Cerebellar nuclear complex (tissue), 1 donor: ENCODE measurements at places on chromosomes 16 and 17.

DNA sequence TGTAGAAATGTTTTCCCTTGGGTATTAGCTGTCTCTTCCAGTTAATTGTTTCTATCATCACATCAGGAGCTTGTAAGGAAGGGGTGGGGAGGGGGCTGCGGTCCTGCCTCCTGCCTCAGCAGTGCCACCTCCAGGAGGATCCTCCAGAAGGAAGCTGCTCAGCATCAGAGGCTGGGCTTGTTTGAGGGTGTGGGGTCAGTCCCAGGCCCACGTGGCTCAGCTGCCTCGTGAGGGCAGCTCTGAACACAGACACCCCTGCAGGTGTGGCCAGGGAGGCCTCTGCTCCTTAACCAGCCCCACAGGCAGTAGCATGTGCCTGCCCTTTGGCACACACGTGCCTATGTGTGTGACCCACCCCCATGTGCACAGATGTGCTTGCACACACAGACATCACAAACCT lies 46.3 kb downstream of the MRM1 start:
- no peak for DNase-seq

GRCh38 chr17:62094175-62094574 lies 29.1 kb upstream of the MED13 start:
- DNase-seq: no peak

DNA sequence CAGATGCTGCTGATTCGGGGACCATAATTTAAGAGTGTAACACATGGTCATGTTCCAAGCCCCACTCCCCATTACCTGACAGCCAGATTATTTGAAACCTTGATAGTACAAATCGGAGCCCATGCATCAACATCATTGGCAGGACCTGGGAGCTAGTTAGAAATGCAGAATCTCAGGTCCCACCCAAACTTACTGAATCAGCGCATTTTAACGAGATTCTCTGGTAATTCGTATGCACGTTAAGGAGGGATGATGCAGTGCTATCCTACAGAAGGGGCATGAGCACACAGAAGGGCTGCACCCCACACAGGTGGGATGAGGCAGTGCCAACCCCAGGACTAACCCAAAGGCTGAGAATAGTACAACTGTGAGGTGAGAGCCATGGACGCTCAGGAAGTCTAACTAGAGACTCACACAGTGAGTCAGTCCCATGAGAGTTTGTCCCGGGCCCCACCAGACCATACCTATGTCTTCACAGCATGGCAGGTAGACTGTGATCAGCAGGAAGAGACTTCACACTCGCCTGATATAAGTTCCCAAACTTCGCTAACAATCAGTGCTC lies 64.9 kb downstream of the ZNF18 start:
- no peak for DNase-seq

DNA sequence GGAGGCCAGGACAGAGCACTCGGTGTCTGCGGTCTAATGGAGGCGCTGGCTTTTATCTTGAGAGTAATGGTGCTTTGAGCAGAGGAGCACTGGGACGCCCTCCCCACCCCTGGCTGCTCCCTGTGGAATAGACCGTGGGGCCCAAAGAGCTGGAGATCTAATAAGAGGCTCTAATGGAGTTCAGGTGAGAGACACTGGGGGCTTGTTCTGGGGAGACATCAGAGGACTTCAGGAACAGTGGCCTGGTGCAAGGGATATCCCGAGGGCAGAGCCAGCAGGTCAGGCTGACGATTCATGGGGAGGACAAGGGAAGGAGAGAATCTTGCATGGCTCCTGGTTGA lies 9.5 kb upstream of the KRT19 start:
- no peak for DNase-seq

DNA sequence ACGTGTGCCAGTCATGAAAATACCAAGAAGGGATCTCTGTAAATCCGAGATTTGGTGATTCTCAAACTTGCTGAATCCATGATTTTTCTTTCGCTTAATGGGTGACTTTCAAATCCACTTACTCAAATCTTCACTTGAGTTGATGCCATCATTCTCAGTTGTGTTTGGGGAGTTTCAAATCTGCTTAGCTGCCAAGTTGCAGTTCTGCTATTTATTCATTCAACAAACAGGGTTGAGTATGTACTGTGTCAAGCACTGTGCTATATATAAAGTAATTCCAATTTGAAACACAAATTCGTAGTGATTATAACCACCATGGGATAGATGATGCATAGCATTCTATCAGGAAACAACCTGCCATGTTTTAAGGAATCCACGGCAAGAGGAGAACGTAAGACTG lies 394.3 kb downstream of the CDH13 start:
- DNase-seq: no peak

DNA sequence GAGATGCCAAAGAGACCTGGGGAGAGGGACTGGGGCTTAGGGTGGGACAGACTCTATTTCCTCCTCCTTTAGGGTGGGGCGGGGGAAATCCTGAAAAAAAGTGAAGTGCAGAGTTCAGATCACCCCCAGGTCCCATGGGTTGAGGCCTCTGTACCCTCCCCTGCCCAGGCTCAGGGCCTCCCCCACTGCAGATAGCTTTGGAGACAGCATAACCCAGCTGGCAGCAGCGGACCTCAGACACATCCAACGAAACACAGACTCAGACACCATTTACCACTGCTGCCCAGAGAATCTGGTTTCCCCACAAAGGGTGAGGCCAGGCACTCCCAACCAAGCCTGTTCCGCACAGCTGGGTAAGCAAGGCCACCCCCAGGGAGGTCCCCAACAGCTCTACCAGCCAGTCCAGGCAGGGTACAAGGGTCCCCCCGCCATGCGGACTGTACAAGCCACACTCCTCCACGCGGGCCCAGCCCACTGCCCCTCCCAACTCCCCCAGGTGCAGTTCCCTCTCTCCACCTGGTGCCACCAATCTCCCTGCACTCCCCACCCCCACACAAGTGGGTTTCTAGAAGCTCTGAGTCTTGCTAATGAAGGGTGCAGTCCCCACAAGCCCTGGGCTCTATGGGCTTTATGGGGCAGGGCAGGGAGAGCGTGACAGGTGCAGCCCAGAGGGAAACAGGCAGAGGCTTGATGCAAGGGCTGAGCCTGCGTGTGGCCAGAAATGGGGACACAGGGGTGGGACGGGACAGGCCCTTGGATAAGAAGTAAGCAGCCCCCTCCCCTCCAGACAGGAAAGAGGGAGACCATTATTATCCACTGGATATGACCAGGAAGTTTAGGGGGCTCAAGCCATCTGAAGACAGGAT lies 8.9 kb downstream of the RHBDF2 start:
- no peak for DNase-seq

GRCh38 chr17:79618383-79619067 lies 7.7 kb upstream of the RBFOX3 start:
- DNase-seq: no peak

DNA sequence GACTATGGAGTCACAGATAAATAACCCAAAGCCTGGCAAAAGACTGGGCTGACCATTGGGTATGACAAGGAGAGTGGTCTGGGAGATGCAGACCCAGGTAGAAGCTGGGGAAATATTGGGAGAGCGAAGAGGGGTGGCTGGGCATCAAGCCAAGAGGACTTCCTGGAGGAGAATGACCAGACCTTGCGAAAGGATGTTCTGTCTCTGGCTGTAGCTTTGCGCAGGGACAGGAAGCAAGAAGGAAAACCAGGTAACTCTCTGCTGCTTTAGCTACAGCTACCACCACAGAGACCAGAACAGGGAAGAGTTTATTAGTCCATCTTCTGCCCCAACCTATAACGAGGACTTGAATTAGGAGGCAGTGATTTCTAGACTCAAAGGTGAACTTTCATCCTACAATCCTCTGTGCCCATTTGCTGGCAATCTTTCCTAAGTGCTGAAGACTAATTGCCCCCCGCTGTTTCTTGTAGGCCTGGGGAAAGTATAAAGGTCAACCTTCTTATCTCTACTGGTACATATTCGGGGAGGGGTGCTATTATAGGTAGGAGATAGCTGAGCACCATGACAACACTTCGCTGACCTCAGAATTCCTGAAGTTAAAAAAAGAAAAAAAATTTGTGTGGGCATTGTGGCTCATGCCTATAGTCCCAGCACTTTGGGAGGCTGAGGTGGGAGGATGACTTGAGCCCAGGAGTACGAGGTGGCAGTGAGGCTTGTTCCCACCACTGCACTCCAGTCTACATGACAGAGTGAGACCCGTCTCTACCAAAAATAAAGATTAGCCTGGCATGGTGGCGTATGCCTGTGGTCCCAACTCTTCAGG lies 19.1 kb upstream of the KIFC3 start:
- no peak for DNase-seq

DNA sequence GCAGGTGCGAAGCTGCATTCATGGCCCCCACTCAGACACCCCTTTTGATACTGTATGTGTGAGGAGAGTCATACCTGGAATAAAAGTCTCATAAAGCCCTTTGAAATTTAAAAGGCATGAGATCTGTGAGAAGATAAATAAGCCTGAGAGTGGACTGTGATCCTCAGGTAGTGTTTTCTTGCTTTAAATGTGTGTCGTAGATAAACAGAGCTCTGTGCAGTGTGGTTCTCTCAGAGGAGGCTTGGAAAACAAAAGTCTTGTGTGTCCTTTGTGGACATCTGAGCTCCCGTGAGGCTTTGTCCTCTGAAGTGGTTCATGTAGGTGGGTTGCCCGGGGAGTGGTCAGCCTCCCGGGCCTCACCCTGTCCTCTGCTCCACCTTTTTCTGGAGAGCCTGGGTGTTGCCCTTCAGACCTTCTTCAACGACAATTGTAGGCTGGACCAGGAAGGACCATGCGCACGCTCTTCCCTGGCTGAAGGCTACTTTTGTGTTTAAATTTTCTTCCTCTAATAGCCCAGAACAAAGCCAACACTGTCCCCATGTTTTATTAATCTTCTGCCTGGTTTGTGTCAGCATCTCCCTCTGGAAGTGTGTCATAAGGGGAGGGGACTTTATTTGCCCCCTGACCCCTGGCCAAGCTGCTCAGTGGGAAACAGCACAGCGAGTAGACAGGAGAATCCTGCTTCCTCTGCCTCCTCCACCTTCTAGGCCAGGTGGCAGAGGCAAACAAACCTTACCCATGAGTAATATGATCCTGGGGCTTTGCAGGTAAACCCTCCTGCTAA lies 151.2 kb downstream of the MSI2 start:
- DNase-seq: no peak

DNA sequence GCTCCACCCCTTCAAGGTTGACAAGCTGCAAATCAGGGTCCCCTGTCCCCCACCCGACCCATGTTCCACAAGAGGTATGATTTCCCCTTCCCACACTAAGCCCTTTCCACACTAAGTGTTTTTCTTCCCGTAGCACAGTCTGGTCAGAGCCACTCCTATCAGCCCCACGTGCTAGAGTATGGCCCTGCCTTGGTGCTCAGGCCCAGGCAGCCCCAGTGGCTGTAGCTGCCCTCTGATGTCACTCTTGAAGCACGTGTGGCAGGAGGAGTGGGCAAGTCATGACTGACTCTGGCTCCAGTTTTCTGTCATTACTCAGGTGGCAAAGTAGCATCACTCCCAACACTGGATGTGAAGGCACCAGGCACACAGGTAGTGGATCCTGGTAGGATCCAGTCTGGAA lies 35.4 kb upstream of the ERN1 start:
- DNase-seq: no peak

- no peak for DNase-seq
Observed at GRCh38 chr17:6100891-6101500, 30.8 kb downstream of the WSCD1 start.

GRCh38 chr16:31874366-31875111 lies 932 bp downstream of the ZNF267 start:
- no peak for DNase-seq

- no peak for DNase-seq
Observed at GRCh38 chr17:65022137-65022536, 34.4 kb downstream of the GNA13 start.

DNA sequence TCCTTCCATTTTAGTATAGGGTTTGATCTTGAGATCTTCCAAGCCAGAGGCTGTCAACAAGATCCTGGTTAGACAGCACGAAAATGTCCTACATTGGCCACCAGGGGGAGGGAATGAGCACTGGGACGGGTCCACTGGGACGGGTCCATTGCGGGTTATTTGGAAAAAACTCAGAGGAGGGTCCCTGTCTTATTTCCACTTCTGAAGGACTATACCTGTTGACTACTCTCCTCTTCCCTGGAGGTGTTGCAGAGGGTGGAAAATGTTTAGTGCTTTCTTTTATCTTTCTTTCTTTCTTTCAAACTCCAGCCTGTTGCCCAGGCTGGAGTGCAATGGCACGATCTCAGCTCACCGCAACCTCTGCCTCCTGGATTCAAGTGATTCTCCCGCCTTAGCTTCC lies 2.5 kb downstream of the TTLL6 start:
- no peak for DNase-seq

GRCh38 chr17:61362396-61362795 lies 37.2 kb upstream of the TBX2 start:
- no peak for DNase-seq

DNA sequence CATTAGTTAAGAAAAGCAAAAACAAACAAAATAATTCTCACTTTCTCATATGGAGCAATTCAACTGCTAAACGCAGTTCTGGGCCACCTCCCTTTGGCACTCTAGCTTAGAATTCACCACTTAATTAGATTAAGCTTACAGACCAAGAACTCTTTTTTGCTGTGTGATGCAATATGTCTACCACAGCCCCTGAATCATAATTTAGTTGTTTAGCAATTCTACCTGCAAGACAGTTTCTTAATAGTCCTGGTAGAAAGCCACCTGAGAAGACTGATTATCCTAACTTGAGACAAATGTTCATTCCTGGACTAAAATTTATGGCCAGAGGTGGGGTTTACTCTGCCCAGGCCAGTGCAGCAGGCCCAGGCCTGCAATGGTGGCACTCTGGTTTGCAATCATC lies 205.9 kb downstream of the HS3ST3A1 start:
- no peak for DNase-seq

DNA sequence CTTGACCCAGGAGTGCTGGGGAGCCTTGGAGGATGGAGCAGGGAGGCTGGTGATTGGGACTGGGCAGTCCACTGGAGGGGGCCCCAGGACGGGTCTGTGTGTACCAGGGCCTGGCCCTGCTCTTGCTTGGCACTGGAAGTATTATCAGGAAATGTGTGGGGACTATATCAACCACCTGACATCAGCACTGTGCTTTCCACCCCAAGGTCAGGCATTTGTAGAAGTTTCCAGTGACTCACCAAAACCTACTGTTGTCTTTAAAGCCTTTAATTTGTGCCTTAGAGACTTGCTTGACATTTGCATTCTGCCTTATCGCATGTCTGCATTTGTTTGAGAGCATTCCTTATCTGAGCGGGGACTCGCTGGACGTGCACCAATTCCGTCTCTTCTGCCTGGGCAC lies 323.1 kb downstream of the FOXL1 start:
- DNase-seq: no peak

GRCh38 chr17:2195729-2196128 lies 107.9 kb downstream of the SMG6 start:
- DNase-seq: no peak

- DNase-seq: no peak
Observed at GRCh38 chr17:336110-337021, 16.2 kb downstream of the RPH3AL start.
